Cerebellar nuclear complex (tissue), 1 donor: ENCODE measurements at places on chromosomes 1 and 21.

- DNase-seq, result no peak
Measured at GRCh38 chr1:241992734-241993133, 6.2 kb downstream of the MAP1LC3C start.

GRCh38 chr1:9853249-9853595 lies 29.5 kb upstream of the CLSTN1 start:
- DNase-seq, result no peak

GRCh38 chr1:66767626-66768025 lies 15.4 kb downstream of the DYNLT5 start:
- no peak for DNase-seq

DNA sequence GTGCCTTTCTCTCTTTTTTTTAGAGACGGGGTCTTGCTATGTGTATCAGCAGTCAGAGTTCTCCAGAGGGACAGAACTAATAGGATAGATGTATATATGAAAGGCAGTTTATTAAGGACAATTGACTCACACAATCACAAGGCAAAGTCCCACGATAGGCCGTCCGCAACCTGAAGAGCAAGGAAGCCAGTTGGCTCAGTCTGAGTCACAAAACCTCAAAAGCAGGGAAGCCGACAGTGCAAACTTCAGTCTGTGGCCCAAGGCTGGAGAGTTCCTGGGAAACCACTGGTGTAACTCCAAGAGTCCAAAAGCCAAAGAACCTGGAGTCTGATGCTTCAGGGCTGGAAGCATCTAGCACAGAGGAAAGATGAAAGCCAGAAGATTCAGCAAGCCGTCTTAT lies 16.3 kb upstream of the H3-3A start:
- no peak for DNase-seq

DNA sequence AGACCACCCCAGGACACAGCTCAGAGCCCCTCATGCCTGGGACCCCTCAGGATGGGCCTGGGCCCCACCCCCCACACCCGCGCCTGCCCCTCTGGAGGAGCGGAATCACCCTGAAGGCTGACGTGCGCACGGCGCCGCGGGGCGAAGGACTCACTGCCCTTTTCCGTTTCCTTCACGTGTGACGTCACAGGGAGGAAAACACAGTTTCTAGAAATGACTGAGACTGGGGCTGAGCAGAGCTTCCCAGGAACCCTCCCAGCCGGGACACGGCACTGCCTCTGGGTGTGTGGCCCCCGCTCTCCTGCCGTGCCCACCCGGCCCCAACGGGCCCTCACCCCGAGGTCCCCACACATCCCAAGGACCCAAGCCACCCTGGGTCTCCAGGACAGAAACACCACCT lies 5.4 kb upstream of the TNFRSF4 start:
- DNase-seq, result no peak

DNA sequence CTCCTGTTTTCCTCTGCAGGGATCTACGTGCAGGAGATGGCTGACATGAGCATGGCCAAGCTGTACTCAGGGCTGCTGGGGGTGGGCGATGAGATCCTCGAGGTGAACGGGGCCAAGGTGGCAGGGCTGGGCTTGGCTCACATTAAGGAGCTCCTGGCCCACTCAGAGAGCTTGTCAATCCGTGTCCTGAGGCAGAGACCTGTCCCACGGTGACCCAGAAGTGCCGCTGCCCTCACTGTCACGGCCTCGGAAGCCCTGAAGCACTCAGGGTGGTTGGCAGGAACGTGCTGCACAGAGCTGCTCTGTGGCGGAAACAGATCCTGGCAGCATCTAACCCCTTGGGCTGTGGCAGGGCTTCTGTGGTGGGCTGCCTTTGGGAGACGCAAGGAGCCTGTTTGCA lies 37.6 kb downstream of the KIAA1614 start:
- no peak for DNase-seq

DNA sequence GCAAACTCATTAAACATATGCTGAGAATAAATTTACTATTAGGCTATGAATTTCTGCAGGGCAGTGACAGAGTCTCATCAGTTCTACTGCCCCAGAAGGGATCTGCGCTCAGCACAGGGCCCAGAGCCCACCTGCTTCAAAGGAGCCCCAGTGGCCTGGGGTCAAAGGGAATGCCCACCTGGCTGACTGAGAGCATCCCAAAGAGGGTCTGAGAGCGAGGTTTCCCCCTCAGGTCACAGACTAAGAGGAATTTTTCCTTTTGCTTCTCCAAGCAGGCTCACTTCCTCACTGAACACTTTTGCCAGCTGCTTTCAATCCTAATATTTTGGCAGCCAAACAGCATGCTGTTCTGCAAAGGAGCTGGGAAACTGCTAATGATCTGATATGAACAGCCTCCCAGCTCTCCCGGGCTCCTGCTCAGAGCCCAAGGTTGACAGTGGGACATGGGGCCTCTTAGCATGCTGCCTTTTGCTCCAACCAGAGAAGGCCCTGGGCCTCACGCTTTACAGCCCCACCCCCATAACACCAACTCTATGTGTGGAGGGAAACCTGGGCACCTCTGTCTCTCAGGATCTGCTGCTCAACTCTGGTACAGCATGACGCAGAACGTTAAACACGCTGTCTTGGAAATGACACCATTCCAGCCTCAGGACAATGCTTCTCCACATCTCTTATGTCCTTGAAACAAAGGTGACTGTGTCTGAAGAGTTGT lies 70.7 kb upstream of the SYT6 start:
- no peak for DNase-seq

GRCh38 chr21:41966872-41967621 lies 13.2 kb upstream of the C2CD2 start:
- DNase-seq, result no peak

DNA sequence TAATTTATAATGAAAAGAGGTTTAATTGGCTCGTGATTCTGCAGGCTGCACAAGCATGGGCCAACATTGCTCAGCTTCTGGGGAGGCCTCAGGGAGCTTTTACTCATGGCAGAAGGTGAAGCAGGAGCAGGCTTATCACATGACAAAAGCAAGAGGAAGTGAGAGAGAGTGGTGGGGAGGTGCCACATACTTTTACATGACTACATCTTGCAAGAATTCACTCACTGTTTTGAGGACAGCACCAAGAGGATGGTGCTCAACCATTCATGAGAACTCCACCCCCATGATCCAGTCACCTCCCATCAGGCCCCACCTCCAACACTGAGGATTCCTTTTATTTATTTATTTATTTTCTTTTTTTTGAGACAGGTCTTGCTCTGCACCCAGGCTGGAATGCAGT lies 5.5 kb upstream of the PLEKHM2 start:
- no peak for DNase-seq

DNA sequence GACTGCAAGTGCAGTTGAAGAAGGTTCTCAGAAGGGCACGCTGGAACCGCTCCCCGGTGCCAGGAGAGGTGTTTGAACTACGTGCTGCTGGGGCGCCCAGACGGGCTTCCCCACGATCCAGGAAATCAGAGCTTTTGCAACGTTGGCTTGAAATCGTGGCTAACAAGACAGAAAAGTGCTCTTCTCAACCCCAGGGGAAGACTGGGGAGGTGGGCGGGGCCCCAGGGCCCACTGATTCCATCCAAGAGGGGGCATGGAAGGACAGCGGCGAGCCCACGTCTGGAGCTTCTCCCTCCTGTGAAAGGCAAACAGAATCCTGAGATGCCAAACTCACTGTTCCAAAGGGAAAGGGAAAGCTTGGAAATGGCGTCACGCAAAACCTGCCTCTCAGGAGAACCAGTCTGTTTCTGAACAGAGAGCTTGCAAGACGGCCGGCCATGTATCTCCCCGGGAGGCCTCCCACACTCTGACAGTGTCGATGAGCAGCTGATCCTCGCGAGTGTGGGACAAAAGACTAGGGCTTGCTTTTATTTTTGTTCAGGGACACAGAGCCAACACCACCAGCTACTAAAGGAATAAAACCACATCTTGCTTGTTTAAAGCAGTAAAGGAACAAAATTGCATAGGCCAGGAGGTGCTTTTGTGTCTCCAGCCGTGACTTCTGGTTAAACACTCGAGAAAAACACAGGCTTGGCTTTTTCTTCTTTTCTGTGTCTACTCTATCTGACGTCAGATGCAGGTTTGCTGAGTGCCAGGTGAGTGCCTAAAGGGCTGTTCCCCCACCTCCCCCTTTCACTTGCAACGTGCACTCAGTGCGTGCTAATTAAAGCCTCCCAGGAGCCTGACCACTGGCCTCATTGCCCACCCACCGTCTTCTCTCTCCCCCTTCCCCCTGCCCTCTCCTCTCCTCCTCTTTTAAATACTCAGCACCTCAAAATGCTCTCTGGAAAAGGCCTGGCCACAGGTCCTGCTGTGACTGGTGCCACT lies 41.5 kb downstream of the LRRC3 start:
- no peak for DNase-seq

- DNase-seq, result no peak
Measured at GRCh38 chr1:35210321-35211119, 17.6 kb upstream of the SFPQ start.

- no peak for DNase-seq
Measured at GRCh38 chr1:116847688-116848531, 61.8 kb upstream of the PTGFRN start.

- DNase-seq, result no peak
Measured at GRCh38 chr1:198933515-198934222, 294.8 kb downstream of the PTPRC start.

DNA sequence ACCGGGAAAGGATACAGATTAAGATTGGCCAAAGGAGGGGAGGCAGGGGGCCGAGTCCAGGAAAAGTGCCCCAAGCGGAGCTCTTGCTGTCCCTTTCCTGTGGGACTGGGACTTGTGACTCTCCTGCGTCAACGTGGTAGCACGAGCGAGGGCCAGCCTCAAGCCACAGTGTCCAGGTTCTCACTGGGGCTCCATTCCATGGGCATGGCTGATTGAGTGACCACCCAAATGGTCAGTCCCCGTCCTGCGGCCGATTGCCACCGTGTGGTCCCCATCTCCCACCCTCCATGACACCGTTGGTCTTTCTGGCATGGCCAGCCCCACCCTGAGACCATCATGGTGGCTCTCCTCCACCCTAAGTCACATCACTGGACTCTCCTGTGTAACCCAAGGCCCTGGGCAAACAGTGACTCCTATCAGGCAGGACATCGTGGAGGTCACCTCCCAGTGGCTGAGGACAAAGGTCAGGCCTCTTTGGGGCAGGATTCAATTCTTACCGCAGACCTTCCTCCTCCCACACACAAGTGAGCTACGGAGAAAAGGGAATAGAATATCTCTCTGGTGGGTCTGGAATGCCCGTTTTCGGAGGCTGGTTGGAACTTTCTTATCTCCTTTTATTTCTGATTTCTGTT lies 8.9 kb upstream of the C1orf174 start:
- DNase-seq, result no peak

GRCh38 chr1:181397845-181398244 lies 85.5 kb upstream of the CACNA1E start:
- DNase-seq, result no peak

- DNase-seq, result no peak
Measured at GRCh38 chr1:24420547-24420946, 4.9 kb downstream of the NIPAL3 start.

GRCh38 chr1:231171623-231172197 lies 9.9 kb downstream of the TRIM67 start:
- no peak for DNase-seq
